Fibroblast of villous mesenchyme (primary cell): ENCODE measurements at places on chromosomes 5 and 9. TPM values are rescaled to one million over a fixed set of nuclear protein-coding genes. Genes with fewer than 3 reads are reported as not detected.

EIF4E1B gene
- total RNA-seq = not detected in 2 replicates

ANKRD20A1 gene
- not detected in 2 replicates for total RNA-seq

ORM2 gene
- total RNA-seq = not detected in 2 replicates

- peak; percentile 30 for DNase-seq
Measured at GRCh38 chr5:14408969-14409586, 172.5 kb upstream of the OTULINL start.

SPINK5 gene
- total RNA-seq = under 0.01 TPM in 1 of 2 replicates, not detected in the other

- DNase-seq = no peak
Measured at GRCh38 chr9:36389590-36389989, 10.5 kb downstream of the RNF38 start.

RABGAP1 gene
- 47.4 and 60.9 TPM in 2 replicates for total RNA-seq

CCDC171 gene
- total RNA-seq = 2.2 and 2.3 TPM in 2 replicates

DNA sequence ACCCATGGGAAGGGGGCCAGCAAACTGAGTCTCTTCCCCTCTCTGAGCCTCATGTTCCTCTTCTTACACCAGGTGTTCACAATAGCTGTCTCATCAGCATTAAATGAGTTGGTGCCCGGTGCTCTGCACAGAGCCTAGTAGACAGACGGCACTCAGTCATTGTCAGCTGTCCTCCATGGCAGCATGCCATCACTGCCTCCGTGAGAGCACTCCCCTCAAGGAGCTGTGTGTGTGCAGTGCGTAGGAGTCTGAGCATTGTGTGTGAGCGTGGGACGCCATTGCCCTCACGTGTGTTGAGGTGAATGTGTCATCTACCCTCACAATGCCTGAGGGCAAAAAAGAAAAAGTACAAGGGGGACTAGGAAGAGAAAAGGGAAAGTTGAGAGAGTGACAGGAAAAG is 536.5 kb downstream of the CDK5RAP2 start:
- no peak for DNase-seq

- DNase-seq = no peak
Measured at GRCh38 chr5:173411791-173412555, 83.8 kb upstream of the STC2 start.
